Sigmoid colon (tissue), 7 donors: ENCODE measurements at places on chromosomes 13 and 19. TPM values are rescaled to one million over a fixed set of nuclear protein-coding genes. Genes with fewer than 3 reads are reported as not detected.

- DNase-seq, result no peak
Measured at GRCh38 chr13:50651922-50652321, 191.6 kb downstream of the DLEU7 start.

DNA sequence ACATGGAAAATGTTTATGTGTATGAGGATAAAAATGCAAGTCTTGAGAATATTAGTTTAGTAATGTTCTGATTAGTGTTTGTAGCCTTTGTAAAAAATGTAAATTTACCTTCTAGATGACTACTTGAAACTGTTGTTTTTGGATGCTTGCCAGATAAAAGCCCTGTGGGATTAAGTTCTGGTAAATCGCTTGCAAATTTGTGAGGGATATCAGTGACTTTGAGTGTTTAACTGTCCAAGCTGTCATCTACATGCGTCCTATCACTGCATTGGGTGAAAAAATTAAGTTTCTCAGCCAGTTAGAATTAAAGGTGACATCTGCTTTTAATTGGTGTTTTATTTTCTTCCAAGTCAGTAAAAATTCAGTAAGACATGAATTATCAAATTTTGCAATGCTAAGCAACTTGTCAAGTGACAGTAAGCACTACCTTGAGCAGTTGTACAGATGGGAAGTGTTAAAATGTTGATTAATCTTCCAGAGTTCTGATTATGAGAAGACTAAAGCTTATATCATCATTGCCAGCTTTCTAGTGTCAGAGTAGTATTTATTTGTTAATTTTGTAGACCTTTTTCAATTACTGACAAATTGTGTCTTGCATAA lies 88.0 kb downstream of the PCCA start:
- no peak for DNase-seq

Gene FCGBP
- 83.5 TPM for total RNA-seq

Gene ZNF571
- total RNA-seq, result 6.7 TPM

- DNase-seq, result peak; percentile 43
Measured at GRCh38 chr19:35249146-35249847, 495 bp downstream of the LSR start.

DNA sequence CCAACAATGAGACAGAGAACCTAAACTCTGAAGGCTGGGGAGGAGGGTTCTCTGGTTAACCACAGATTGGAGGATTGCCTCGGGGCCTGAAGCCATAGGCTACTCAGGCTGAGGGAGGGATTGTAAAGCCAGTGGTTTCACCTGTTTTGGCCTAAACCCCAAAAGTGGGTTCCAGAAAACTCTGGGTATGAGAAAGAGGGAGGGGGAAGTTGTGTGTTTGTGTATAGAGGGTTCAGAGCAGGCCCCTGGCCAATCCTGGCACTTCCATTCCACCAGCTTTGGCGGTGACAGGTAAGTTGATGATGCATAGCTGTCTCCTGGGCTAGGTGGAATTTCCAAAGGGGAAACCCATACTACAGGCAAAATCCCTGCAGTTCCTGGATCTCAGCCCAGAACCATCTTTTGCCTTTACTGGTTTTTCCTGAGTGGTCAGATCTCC lies 13.5 kb upstream of the CCDC97 start:
- DNase-seq, result no peak

Gene RDH8
- not detected for total RNA-seq

GRCh38 chr13:113468472-113469201 lies 15.3 kb upstream of the ADPRHL1 start:
- no peak for DNase-seq

- DNase-seq, result no peak
Measured at GRCh38 chr13:79995334-79995733, 345.6 kb downstream of the SPRY2 start.

DNA sequence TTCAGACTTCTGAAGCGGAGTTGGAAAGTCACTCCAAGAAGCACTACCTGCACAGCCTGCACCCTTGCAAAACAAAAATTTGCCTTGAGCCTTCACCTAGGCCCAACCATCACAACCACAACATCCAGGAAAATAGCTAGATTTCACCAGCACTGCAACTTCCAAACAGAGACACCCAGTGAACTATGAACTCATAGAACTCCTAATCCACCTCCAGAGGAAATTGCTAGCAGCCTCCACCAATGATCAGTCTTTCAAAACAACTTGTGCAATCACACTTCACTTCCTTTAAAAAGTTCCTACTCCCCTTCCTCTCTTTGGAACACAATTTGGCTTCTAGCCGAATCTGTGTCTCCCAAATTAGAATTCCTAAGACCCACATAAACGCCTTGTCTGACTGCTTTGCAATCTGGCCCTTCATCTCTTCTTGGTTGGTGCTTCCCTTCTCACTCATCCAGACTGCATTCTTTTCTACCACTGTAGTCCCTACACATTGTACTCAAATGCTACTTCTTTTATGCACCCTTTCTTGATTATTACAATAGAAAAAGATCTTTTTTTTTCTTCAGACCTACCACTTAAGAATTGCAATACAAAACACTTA lies 489.2 kb upstream of the ARGLU1 start:
- no peak for DNase-seq

DNA sequence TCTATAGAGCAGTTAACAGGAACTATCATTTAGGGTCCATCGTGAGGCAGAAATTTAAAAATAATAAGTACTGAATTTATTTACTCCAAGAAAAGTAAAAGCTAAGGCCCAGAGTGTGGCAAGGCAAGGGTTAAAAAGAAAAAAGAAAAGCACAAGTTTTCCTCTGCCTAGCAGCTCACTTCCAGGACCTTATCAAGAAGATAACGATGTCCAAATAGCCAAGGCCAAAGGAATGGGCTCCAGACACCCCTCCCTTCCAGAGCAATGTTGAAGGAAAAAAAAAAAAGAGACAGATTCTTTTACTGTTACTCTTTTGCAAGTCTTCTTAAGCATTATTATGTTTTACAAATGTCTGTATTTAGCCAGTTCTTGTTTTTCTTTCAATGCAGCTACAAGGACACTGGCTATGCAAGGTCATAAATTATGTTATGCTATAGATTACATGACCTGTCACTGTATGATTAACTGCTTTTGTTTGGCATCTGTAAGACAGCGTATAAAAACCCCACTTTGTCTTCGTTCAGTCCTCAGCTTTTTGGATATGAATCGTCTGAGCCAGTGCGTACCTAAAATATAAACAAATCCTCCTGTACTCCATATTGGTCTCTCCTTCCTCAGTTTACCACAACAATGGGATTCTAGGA lies 2.9 kb upstream of the ZNF700 start:
- DNase-seq, result no peak

- no peak for DNase-seq
Measured at GRCh38 chr13:19981685-19982238, 23.2 kb downstream of the ZMYM2 start.

Gene IGFL1
- total RNA-seq, result not detected

DNA sequence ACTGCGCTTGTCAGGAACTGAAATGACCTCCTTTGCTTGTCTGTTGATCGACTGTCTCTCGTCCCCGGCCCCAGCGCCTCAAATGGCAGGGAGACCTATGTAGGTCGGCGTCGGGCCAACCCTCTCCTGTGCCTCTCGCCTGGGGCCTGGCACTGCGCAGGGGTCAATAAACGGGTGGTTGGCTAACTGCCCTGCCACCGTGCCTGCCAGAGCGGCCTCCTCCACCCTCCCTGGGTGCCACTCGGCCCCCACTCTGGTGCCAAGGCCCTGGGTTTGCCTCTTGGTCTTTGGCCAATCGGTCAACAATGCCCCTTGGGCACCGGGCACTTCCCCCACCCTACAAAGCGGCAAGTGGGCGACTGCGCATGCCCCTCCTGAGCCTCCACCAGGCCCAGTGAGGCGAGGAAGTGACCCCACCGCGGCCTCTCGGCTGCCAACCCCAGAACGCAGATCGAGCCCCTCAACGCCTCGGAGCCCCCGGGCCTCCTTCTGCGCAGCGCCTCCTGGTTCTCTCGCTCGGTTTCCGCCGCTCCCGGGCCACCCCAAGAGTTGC lies 1.1 kb downstream of the KEAP1 start:
- peak; percentile 90 for DNase-seq

Gene NLRP5
- not detected for total RNA-seq

DNA sequence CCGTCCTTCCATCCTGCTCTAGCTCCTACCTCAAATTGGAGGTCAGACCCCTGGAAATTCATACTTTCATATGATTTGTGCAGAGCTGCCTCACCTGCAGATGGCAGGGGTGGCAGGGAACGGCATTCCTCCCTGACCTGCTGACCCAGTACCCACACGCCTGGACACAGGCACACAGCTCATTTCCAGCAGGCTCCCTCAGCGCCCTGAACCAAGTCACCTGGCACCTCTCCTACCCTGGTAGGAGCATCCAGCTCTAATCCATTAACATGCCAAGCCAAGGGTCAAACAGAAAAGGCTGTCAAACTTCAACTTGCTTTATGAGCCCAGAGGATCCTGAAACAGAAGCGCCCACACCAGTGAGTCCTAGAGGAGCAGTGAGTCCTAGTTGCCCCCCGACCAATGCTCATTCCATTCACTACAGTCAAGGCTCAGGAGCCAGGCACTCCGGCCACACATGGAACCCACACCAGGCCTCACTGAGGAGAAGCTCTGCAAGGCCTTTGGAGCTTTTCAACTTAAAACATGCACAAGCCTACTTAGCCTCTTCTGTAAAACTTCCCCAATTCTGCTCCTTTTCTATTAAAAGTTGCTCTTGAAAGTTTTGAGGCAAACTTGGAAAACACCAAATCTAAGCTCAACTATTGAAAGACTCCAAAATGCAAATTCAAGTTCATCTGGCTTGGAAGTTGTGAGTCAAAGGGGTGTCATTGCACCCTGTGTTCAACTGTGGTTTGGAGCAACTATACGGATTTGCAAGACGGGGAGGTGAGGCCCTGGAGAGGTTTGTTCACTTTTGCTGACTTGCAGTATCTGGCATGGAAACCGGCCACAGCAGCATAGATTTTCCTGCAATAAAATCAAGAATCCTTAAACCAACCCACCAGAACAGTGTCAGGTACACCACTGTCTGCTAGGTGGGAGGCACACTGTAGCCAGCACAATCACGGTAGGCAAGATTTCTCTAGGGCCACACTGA lies 96.7 kb downstream of the CRYL1 start:
- DNase-seq, result no peak

DNA sequence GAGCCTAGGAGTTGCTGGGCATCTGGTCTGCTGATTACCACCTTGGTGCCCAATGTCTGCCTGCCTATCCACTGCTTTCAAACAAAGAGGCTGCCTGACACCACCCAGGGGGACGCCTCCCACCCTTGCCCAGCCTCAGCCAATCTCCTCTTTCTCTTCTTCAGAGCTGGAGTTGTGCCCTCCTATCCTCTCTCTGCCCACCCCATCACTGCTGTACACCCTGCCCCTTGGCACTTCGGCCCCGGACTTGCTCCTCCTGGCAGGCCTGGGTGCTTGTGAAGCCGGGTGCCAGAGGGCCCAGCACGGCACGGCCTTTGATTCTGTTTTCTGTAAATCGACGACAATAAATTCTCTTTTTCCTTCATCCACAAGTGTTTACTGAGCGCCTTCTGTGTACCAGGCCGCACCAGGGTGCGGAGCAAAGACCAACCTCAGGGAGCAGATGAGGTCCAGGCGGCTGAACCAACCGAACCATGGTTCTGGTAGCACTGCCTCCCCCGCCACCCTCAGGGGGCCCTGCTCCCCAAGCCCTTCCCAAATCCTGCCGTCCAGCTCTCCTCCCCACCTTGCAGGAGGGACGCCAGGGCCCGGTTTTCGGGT lies 5.0 kb downstream of the RNF225 start:
- DNase-seq, result peak; percentile 59

Gene GPI
- 169 TPM for total RNA-seq

- no peak for DNase-seq
Measured at GRCh38 chr19:36082916-36083315, 28.0 kb upstream of the OVOL3 start.

DNA sequence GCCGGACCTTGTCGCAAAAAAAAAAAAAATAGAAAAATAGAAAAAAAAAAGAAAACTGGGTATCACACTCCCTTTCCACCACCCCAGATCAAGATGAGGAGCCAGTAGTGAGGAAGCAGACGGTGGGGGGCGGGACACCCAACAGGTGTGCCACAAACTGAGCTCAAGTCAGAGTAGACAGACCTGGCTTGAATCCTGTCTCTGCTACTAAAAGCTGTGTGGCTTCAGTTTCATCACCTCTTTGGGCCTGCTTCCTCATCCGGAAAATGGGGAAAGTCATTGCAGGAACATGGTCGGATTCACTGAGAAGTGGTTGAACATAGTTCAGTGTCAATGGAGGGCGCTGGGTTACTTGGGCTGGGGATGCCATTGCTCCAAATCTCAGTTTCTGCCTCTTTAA lies 2.9 kb downstream of the HIF3A start:
- DNase-seq, result no peak

Gene WTIP
- 14.6 TPM for total RNA-seq

- no peak for DNase-seq
Measured at GRCh38 chr13:97225533-97225932, 3.4 kb downstream of the MBNL2 start.

- no peak for DNase-seq
Measured at GRCh38 chr19:38287604-38288003, 16.4 kb upstream of the C19orf33 start.

Gene TNFSF9
- total RNA-seq, result 1.8 TPM

Gene FLT1
- total RNA-seq, result 6.6 TPM

- DNase-seq, result no peak
Measured at GRCh38 chr13:21016487-21016886, 44.9 kb downstream of the LATS2 start.

Gene SOX1
- not detected for total RNA-seq

GRCh38 chr13:51726446-51727193 lies 77.3 kb downstream of the DHRS12 start:
- no peak for DNase-seq

DNA sequence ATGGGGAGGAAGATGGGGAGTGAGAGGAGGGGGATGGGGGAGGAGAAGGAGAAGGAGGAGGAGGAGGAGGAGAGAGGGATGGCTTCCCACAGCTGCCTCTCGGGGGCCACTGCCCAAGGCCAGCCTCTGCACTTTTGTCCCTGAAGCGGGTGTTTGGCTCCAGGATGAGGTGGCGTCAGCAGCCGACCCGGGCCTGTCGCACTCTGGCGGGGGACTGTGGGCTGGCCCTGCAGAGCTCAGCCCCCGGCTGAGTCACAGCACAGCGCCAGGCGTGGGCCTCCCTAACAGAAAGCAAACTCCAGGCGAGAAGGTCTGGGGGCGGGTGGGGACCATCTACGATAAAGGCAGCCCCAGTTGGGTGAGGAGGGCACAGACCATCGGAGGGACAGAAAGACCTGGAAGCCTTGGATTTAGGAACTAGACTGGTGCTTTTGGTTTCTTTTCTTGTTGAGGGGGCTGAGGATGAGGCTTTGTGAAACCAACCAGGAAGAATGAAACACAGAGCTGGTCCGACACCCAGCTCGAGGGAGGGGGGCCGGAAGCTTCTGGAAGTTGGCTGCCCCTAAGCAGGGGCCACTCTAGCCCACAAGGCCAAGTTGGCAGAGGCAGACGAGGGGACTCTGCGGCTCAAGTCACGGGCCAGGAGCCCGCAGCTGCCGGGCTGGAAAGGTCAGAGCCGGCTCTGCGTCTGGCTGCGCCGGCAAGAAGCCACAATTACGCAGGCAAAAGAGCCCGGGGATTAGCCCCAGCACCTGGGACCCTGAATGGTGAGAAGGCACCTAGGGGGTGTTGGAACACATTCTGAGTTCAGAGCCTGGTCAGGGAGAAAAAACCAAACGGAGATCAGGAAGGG lies 18.2 kb downstream of the LSM4 start:
- DNase-seq, result peak; percentile 94

- DNase-seq, result peak; percentile 48
Measured at GRCh38 chr19:7152568-7152967, 83.1 kb downstream of the ZNF557 start.
